ENCODE measurements at places on chromosomes 5 and 9. TPM values are rescaled to one million over a fixed set of nuclear protein-coding genes. Genes with fewer than 3 reads are reported as not detected.

The SLC6A3 gene
- total RNA-seq = not detected

The PNPLA7 gene
- total RNA-seq = 2.5 TPM

The CER1 gene
- not detected for total RNA-seq

The FREM1 gene
- not detected for total RNA-seq

All from activated naive CD8-positive, alpha-beta T cell treated with anti-CD3 and anti-CD28 coated beads for 36 hours (primary cell).